ENCODE measurements at places on chromosomes 7 and 10. TPM values are rescaled to one million over a fixed set of nuclear protein-coding genes. Genes with fewer than 3 reads are reported as not detected.

RELN gene
- total RNA-seq, result under 0.01 TPM

LIPK gene
- not detected for total RNA-seq

EPHB4 gene
- 57.0 TPM for total RNA-seq

MINPP1 gene
- total RNA-seq, result 52.9 TPM

MIOS gene
- 32.1 TPM for total RNA-seq

SEMA3E gene
- 0.18 TPM for total RNA-seq

NPY4R gene
- 2.1 TPM for total RNA-seq

SVOPL gene
- under 0.01 TPM for total RNA-seq

Measured in smooth muscle cell of the umbilical artery (primary cell).